ENCODE measurements at places on chromosomes 5 and 9. TPM values are rescaled to one million over a fixed set of nuclear protein-coding genes. Genes with fewer than 3 reads are reported as not detected.

GRCh38 chr5:83956386-83956785, 235.7 kb upstream of the HAPLN1 start:
- H3K4me3 ChIP-seq, result no peak overlapping the region
- no peaks in the 10 kb centered on the region for H3K36me3 ChIP-seq
- H3K27ac ChIP-seq, result no peak overlapping the region
- no peaks in the 10 kb centered on the region for H3K27me3 ChIP-seq

DNA sequence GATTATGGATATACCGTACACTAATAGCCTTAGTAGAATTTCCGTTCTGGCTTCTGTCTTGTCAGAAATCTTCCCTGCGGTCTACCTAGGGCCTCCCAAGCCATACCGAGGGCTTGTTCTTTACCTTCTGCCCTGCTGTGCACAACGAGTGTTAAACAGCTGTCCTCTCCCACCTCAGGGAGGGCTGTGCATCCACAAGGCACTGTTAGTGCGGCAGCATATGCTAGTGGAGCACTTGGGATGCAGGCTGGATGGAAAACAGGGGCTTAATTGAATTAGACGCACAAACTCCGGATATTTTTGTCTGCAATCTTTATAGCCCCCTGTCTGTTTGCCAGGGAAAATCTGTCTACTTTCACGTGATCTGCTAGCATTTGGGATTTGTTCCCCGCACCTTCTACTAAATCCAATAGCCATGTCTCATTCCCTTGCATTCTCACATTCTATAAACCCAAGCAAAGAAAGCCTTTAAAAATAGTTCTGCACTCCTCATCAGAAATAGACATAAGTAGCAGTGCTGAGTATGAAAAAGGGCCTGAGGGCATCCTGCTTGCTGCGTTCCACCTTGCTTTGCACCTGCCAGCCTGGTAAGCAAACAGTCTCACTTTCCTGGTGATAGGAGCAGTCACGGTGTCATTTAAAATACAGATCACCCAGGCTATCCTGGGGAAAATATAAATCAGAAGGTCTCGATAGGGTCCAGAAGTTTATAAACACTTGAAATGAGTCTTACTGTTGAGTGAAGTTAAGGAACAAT, 382.6 kb downstream of the RASEF start:
- H3K27me3 ChIP-seq, result no peaks in the 10 kb centered on the region
- H3K36me3 ChIP-seq, result no peaks in the 10 kb centered on the region
- no peaks in the 10 kb centered on the region for H3K4me1 ChIP-seq

- no peaks in the 10 kb centered on the region for H3K36me3 ChIP-seq
- H3K27me3 ChIP-seq, result no peaks in the 10 kb centered on the region
- no peak for DNase-seq
- H3K4me1 ChIP-seq, result peaks cover 4% of the 10 kb centered on the region
- no peak overlapping the region for H3K4me3 ChIP-seq
- H3K27ac ChIP-seq, result no peak overlapping the region
Measured at GRCh38 chr5:81604193-81604592, 146.7 kb downstream of the SSBP2 start.

Gene FAM114A2
- 26.8 TPM for total RNA-seq

Gene SPOCK1
- total RNA-seq, result 0.91 TPM

- no peaks in the 10 kb centered on the region for H3K27me3 ChIP-seq
- H3K4me3 ChIP-seq, result no peak overlapping the region
- H3K27ac ChIP-seq, result no peak overlapping the region
Measured at GRCh38 chr5:144335561-144335960, 164.9 kb downstream of the KCTD16 start.

Gene CYLC2
- total RNA-seq, result not detected

GRCh38 chr5:26833596-26833995, 204.8 kb downstream of the CDH9 start:
- no peak for DNase-seq
- no peaks in the 10 kb centered on the region for H3K36me3 ChIP-seq
- no peak overlapping the region for H3K4me3 ChIP-seq
- no peak overlapping the region for H3K27ac ChIP-seq

Gene ZFP2
- total RNA-seq, result 4.2 TPM

Gene RAI14
- total RNA-seq, result 34.0 TPM

- DNase-seq, result peak; percentile 73
- H3K36me3 ChIP-seq, result no peaks in the 10 kb centered on the region
- H3K4me3 ChIP-seq, result no peak overlapping the region
- H3K27ac ChIP-seq, result peak overlapping the region; percentile 78
- no peaks in the 10 kb centered on the region for H3K27me3 ChIP-seq
Measured at GRCh38 chr5:95857185-95857945, 34.8 kb upstream of the GLRX start.

Gene SCGB3A1
- total RNA-seq, result 648 TPM
